Epithelial cell of alveolus of lung (primary cell): ENCODE measurements at places on chromosomes 16 and 17. TPM values are rescaled to one million over a fixed set of nuclear protein-coding genes. Genes with fewer than 3 reads are reported as not detected.

Gene PRAC2
- total RNA-seq: not detected in 2 replicates

Gene RAB11FIP4
- total RNA-seq: under 0.01 and 0.52 TPM in 2 replicates

Gene CHST5
- not detected in 2 replicates for total RNA-seq

Gene SLC5A2
- not detected in 2 replicates for total RNA-seq

Gene ZMYND15
- 0.72 TPM in 1 of 2 replicates, not detected in the other for total RNA-seq

Gene NPIPB12
- 3.2 and 4.4 TPM in 2 replicates for total RNA-seq

Gene KCNH6
- total RNA-seq: not detected in 2 replicates

Gene KRT36
- not detected in 2 replicates for total RNA-seq
